ENCODE measurements at places on chromosomes 5 and 9. TPM values are rescaled to one million over a fixed set of nuclear protein-coding genes. Genes with fewer than 3 reads are reported as not detected.

SHISAL2B gene
- not detected for total RNA-seq

DMRT3 gene
- total RNA-seq, result not detected

NMUR2 gene
- not detected for total RNA-seq

SPINK14 gene
- total RNA-seq, result not detected

CD14 gene
- 0.26 TPM for total RNA-seq

FOXD4L3 gene
- total RNA-seq, result not detected

OR1J1 gene
- total RNA-seq, result not detected

CDKN2A gene
- 2.0 TPM for total RNA-seq

IRF1 gene
- 16.4 TPM for total RNA-seq

C8G gene
- total RNA-seq, result 0.67 TPM

RNF183 gene
- not detected for total RNA-seq

PCDHB15 gene
- total RNA-seq, result 0.95 TPM

PLCXD3 gene
- total RNA-seq, result 3.3 TPM

CDKN2B gene
- 2.3 TPM for total RNA-seq

SET gene
- 795 TPM for total RNA-seq

PNPLA7 gene
- total RNA-seq, result 0.20 TPM

CDC23 gene
- total RNA-seq, result 32.9 TPM

MTAP gene
- 32.2 TPM for total RNA-seq

OR1J2 gene
- total RNA-seq, result not detected

All from pulmonary artery endothelial cell (primary cell).